Dorsolateral prefrontal cortex (tissue), 122 donors: ENCODE measurements at places on chromosomes 12 and 14. TPM values are rescaled to one million over a fixed set of nuclear protein-coding genes. Genes with fewer than 3 reads are reported as not detected.

The CIROP gene
- total RNA-seq, result 0.40 TPM

The PIANP gene
- total RNA-seq, result 86.0 TPM

The RBP5 gene
- total RNA-seq, result 1.6 TPM

The OR4K17 gene
- total RNA-seq, result not detected

- DNase-seq, result peak; percentile 88
Observed at GRCh38 chr12:12476857-12477531, 85.7 kb downstream of the DUSP16 start.

- no peak for DNase-seq
Observed at GRCh38 chr12:67661311-67662021, 12.9 kb downstream of the DYRK2 start.
